Cardiac fibroblast (primary cell): ENCODE measurements at places on chromosomes 2 and 18.

GRCh38 chr2:38158378-38159118 lies 82.6 kb upstream of the CYP1B1 start:
- DNase-seq, result peak; percentile 79

DNA sequence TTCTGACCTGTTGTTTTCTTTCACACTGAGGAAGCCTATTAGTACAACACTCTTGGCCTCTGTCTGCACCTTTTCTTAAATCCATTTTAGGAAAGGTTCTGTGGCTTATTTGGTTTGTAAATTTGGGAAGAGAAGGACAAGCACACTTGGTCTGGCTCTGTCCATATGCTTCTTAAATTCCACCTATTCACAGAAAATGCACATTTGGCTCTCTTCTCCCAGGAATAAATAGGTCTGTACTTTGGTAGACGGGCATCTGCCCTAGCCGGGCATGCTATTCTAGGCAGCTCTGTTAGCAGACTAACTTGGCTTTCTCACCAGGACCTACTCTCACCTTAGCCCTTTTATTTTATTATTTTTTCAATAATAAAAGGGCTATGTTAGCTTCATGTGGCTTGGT lies 1211.8 kb upstream of the SLC39A10 start:
- no peak for DNase-seq

DNA sequence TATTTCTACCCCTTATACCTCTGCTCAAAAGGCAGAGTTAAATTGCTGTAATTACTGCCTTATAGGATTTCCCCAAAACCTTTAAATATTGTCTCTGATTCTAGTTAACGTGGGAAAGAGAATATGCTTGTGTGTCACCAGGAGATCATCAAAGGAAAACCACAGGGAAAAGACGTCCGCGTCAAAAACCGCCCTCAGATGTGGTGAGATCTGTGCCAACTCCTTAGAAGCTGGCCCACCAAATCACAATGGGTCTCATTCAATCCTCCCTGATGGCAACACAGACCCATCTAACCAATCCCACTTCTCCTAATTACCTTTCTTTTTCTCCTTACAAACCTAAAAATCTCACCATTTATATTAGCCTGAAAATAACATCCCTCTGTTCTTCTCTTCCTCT lies 25.4 kb downstream of the VPS54 start:
- DNase-seq, result no peak

GRCh38 chr2:135904341-135904989 lies 28.2 kb upstream of the MCM6 start:
- DNase-seq, result peak; percentile 67

GRCh38 chr18:70068981-70069380 lies 121.3 kb upstream of the CD226 start:
- no peak for DNase-seq

DNA sequence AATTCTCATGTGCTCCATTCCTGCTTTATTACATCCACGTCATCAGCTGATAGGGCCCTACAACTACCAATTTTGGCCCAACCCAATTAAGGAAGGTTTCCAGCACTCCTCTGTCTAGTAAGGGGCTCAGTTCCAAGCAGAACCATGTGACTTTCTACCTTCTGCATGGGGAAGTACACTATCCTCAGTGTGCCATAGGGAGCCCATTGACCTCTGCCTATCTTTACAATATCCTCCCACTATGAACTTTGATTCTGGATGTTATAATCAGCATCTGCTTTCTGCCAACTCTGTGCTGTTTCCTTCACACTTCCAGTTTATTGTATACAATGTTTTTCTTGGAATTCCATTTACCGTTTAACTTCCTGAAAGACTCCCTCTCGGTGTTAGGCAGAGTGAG lies 53.9 kb upstream of the GCFC2 start:
- no peak for DNase-seq

- DNase-seq, result no peak
These were observed 18.4 kb downstream of the NAPG start for GRCh38 chr18:10544093-10544748.

DNA sequence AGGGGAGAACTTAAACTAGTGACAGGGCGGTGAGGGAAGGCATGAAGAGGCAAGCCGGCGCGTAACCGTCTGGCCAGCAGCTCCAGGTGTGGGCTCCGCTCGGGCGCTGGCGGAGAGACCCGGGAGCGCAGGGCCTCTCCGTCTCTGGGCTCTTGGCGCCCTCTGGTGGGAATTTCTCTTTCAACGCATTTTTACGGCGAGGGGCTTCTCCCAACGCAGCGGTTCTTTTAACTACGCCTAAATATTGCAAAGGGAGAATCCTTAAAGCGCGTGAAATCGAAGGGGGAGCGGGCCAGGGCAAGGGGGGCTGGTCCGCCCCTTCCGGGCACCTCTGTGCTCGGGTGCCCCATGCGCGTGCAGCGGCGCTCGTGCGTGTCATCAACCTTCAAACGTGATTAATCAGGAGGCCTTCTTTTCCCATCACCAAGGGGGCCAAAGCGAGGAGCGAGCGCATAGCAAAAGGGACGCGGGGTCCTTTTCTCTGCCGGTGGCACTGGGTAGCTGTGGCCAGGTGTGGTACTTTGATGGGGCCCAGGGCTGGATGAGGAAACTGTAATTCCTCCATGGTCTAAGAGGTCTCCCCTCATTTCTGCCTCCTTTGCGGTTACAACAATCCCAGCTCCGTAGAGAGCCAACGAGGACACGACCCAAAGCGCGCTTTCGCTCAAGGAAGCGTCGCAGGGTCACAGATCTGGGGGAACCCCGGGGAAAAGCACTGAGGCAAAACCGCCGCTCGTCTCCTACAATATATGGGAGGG lies 762 bp upstream of the GAD1 start:
- peak; percentile 50 for DNase-seq
